Sigmoid colon (tissue), 7 donors: ENCODE measurements at places on chromosomes 5 and 9. TPM values are rescaled to one million over a fixed set of nuclear protein-coding genes. Genes with fewer than 3 reads are reported as not detected.
A peak's percentile ranks its signal among the peaks of the same experiment; 100 is the strongest.

GRCh38 chr9:103188781-103189350, 193.7 kb downstream of the CYLC2 start:
- DNase-seq: no peak

GRCh38 chr5:9977070-9977469, 272.6 kb downstream of the ATPSCKMT start:
- DNase-seq: no peak

DNA sequence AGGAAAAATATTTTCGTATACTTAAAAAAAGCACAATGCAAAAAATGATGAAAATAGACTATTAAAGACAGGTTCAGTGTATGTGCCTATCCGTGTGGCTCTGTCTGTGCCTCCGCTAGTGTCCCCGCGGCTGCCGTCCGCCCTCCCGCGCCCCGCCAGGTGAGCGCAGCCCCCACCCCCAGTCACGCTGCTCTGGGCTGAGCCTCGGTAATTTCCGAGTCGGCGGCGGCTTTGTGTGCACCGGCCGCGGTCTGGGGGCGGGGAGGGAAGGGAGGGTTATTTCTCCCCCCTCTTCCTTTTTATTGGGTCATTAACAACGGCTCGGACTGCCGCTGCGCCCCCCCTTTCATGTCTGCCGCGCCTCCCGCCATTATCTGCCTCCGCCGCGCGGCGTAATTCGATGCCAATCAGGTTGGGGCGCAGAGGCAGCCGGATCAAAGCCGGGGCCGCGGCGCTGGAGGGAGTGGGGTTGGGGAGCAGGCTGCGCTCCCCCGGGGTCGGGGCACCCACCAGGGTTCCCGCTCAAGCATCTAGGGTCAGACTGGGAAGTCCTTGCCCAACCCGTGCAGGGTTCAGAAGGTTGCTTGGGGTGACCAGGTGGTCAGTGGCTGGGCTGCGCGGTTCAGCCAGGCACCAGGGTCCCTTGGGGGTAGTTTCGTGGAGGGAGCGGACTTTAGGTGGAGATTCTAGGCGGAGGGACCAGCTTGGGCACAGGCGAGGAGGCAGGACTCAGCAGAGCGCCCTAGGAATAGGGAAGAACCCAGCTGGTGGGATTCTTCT, 39.5 kb upstream of the PSD2 start:
- DNase-seq: no peak

DNA sequence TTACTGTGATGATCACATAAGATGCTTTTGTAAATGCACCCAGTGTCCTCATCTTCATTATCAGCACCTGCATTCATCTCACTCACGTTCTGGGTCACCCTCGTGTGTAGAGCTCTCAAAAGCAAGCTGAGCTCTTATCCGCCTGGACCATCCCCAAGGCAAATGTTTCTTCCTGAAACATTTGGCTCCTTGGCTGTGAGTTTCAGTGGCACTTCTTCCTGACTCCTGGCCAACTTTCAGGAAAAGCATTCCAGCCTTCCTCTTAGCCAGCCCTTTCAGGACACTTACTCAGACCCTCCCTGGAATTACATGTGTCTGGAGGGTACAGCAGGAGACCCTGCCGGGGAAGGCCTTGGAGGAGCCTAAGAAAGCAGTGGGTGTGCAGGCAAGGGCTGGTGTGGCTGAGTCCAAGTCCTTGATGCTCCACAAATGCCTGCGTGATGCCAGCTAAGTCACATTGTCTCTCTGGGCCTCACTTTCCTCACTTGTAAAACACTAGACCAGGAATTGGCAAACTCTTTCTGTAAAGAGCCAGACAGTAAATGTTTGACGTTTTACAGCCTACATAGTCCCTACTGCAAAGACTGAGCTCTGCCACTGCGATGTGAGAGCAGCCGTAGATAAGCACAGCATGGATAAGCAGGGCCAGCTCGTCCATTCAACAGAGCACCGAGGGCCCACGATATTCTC, 72.1 kb downstream of the PDE6A start:
- no peak for DNase-seq

DNA sequence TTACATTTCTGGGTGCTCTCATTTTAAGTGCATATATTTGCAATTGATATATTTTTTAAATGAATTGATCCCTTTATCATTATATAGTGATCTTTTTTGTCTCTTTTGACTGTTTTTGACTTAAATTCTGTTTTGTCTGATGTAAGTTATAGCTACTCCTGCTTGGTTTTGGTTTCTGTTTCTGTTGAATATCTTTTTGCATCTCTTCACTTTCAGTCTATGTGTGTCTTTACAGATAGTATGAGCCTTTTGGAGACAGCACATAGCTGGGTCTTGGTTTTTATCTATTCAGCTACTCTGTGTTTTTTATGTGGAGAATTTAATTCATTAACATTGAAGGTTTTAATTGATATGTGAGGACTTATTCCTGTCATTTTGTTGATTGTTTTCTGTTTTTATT, 311.3 kb downstream of the SPATA31D1 start:
- DNase-seq: no peak

GRCh38 chr5:67287510-67288268, 91.1 kb upstream of the CD180 start:
- DNase-seq: no peak

- no peak for DNase-seq
Observed at GRCh38 chr9:131503626-131504465, 1.1 kb downstream of the POMT1 start.

The CNTLN gene
- total RNA-seq: 22.4 TPM

DNA sequence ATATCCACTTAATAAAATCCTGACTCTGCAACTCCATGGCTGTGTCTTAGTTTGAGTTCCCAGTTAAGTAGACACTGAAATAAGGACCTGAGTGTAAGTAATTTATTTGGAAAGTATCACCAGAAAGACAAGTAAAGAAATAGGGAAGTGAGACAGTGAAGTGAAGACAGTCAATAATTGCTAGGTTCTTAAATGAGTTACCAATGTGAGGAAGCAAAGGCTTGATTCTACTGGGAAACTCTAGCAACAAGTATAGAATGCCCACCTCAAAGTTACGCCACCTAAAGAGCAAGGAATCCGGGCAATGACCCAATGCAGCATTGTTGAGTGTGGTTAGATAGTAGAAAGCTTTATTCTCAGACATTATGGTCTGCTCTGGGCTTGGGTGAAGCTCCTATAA, 383.9 kb downstream of the TLR4 start:
- DNase-seq: no peak

The LYRM7 gene
- total RNA-seq: 10.7 TPM

The SHOC1 gene
- not detected for total RNA-seq

The IFNA13 gene
- total RNA-seq: not detected

GRCh38 chr5:14475045-14475444, 106.5 kb upstream of the OTULINL start:
- DNase-seq: no peak

- no peak for DNase-seq
Observed at GRCh38 chr9:9112001-9112720, 1312.6 kb upstream of the DMAC1 start.

DNA sequence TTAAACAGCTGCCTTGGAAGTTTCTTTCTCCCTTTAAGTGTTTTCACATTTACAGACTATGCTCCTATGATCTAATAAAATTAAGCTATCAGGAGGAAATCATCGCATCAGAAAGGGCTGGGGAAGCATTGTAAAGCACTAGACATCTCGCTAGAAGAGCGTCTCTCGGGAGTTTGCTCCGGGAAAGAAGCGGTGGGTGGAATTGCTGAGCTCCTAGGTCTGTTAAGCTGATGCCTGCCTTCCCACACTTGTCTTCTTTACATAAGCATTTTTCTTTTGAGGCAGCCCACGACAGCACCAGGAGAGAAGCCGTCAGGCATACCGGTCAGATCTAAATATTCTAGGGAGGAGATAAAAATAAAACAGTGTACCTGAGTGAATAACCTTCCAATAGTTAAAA, 541.7 kb upstream of the TUSC1 start:
- no peak for DNase-seq

DNA sequence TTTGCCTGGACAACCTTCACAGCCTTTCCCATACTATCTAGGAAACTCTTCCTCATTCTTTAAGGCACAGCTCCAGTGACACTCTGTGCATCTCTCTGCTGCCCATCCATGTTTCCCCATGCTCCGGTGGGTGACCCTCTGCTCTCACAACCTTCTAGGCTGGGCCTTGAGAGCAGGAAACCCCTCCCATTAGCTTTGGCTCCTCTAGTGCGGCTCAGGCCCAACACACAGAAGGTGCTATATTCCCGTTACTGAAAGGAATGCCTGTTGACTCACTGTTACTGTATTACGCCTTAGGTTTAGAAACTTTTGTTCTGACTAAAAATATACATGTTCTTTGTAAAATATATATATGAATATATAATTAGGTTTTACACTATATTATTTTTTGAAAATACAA, 8.1 kb upstream of the CCL28 start:
- DNase-seq: no peak

- no peak for DNase-seq
Observed at GRCh38 chr5:136382071-136382470, 16.7 kb upstream of the TRPC7 start.

DNA sequence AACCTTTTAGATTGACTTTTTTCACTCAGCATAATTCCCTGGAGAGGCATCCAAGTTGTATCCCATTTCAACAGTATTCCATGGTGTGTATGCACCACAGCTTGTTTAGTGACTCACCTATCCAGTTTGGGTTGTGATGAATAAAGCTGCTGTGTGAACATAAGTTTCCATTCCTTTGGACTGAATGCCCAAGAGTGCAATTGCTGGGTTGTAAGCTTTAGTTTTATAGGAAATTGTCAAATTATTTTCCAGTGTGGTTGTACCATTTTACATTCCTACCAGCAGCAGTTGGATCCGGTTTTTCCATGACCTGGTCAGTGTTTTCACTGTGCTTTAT, 60.9 kb upstream of the TMED7 start:
- no peak for DNase-seq

DNA sequence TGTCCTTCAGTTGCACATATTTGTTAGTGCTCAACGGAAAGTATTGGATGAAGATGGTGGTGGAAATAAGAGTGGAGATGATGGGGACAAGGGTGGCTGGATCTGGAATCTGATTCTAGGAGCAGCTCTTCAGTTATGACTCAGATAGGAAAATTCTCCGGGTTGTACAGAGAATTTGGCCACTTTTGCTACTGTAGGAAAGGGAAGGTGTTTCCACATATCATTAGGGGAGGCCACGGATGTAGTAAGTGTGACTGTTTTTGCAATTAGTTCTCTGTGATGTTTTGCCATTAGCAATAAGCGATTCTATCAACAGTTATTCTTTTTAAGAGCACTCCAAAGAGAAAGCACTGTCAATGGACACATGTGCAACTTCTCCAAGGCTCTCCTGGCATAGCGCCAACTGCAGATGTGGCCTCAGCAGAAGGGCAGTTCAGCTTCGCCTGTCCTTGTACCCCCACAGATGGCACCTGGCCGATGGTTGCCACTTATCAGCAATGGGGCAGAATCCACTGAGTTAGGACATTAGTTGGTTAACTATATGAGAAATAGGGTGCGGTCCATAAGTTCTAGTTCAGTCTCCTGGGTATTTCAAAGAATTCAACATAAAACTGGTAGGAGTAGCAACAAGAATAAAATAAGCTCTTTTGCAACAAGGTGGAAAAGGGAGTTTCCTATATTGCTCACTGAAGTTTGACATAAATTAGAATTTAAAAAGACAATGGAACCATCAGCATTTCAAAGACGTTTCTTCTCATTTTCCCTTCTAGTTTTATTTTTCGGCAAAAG, 96.3 kb downstream of the ARSB start:
- peak; percentile 76 for DNase-seq

DNA sequence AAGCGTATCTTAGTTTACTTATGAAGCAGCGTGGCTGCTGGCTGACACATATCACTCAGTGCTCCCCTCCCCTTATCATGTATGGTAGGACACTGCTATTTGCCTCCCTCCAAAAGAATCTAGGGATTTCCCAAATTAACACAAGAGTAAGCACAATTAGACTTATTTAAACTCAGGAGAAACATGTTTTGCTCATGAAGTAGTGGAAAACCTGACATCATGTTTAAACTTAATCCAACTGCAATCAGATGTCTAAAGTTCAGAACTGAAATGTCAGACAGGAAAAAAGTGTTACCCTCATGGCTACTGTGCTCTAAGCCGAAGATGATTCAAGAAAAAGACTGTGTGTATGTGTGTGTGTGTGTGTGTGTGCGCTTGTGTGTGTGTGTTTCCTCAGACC, 324.1 kb upstream of the TNC start:
- no peak for DNase-seq

- DNase-seq: no peak
Observed at GRCh38 chr9:137398561-137399468, 24.1 kb downstream of the EXD3 start.

- no peak for DNase-seq
Observed at GRCh38 chr5:91179018-91179417, 204.1 kb downstream of the ARRDC3 start.

DNA sequence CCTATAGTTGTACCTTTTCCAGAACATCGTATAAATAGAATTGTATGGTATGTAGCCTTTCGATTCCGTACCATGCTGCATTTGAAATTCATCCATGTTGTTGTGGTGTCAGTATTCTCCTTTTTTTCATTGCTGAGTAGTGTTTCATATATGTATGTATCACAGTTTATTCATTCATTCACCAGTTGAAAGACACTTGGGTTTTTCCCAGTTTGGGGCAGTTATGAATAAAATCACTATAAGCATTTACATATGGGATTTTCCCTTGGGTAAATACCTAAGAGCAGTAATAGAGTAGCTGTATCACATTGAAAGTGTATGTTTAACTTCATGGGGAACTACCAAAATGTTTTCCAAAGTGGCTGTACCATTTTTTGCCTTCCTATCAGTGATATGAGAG, 16.1 kb upstream of the FKTN start:
- no peak for DNase-seq

The FOXD4L3 gene
- not detected for total RNA-seq

DNA sequence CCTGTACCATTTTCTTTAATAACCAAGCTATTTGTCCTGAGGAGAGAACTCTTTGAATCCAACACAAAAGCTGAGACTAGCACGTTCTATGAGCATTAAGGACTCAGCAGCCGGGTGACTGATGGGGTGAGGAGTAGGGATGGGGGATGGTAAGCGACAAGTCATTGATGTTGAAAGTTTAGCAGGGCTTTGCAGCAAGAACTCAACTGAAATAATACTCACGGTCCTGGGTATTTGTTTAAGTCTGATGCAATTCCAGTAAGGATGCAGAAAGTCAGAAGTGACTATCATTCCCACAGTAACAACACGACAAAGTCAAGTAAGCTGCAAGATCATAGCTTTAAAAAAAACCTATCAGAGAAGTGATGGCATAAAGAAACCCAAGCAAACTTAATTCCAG, 131.1 kb downstream of the ACTL7B start:
- DNase-seq: no peak

GRCh38 chr9:111272581-111272980, 57.4 kb downstream of the OR2K2 start:
- DNase-seq: no peak
